ENCODE measurements at places on chromosomes 12 and 14. TPM values are rescaled to one million over a fixed set of nuclear protein-coding genes. Genes with fewer than 3 reads are reported as not detected.

Gene PLEKHD1
- not detected for total RNA-seq

Gene EMC9
- 12.3 TPM for total RNA-seq

Gene MGP
- 402 TPM for total RNA-seq

Gene IFI27
- total RNA-seq: not detected

Gene KLRB1
- not detected for total RNA-seq

Gene SLC25A21
- 1.8 TPM for total RNA-seq

Measured in SK-MEL-5 (cell line).